ENCODE measurements at places on chromosomes 2 and 18.

GRCh38 chr18:77815666-77816338, 566.2 kb downstream of the GALR1 start:
- DNase-seq, result no peak

DNA sequence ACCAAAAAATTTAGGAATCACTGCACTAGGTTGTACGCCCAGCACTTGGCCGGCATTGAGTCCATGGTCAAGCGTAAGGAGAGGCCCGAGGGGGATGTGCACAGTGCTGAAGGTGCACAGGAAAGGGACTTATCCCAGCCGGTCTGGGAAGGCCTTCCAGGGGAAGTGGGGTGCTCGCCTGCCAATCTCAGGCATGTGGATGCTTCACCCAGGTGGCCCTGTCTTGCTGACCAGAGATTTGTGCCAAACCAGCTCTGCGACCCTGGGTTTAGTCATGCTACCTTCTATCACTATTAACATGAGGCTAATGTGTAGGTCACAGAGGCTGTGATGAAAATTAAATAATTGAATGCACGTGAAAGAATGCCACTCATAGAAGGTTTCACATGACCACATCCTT, 1.7 kb upstream of the ITM2C start:
- DNase-seq, result no peak

- DNase-seq, result no peak
Measured at GRCh38 chr2:239329284-239329971, 71.4 kb downstream of the HDAC4 start.

GRCh38 chr2:218869064-218869463, 9.5 kb downstream of the WNT6 start:
- no peak for DNase-seq

- DNase-seq, result no peak
Measured at GRCh38 chr2:177282181-177282641, 17.7 kb upstream of the NFE2L2 start.

DNA sequence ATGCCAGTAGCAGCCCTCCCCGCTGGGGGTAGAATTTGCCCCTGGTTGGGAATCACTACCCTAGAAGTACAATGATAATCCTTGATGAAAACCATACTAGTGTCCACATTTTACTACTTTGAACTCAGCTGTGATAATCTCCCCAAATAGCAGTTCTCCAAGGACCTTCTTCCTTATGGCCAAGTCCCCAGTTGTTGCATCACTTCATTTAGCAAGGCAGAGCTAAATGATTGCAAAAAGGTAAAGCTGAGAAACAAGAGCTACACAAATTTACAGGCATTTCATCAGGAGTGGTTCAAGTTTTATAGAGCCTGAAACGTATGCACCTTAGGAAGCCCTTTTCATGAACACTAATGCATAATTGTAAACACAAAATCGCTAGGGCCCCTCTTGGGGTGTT, 44.9 kb upstream of the REL start:
- no peak for DNase-seq

DNA sequence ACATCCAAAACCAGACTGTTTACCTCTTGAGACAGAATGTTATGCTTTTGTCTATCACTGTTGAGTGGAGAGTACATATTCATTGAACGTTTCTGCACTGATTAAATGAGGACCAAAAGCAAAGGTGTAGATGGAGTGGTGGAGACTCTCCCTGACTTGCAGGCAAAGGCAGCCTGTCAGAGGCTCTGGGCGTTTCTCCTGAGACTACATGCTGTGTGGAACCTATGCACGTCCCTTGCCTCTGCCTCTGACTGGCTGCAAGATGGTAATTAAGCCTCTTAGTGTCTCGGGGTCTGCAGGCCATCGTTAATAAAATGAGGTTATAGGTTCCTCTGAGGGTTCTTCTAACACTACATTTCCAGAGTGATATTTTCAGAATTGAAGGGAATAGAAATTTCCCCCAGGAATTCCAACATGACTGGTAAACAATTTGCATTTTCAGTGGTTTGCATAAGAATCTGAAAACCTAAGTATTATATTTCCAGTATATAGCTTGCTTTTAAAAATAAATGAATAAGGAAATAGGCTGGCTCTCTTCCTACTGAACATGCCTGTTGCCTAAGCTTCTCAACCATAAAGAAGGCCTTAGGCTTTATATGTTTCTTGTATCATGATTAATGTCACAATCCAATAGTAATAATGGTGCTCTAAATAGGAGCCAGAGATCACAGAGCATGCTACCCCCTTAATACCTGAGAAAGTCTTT, 107.4 kb downstream of the FTCDNL1 start:
- DNase-seq, result no peak

- DNase-seq, result no peak
Measured at GRCh38 chr2:51441786-51442185, 409.9 kb upstream of the NRXN1 start.

GRCh38 chr2:107728586-107728985, 98.1 kb upstream of the RGPD4 start:
- DNase-seq, result no peak

GRCh38 chr18:741931-742512, 29.6 kb upstream of the ENOSF1 start:
- peak; percentile 68 for DNase-seq

DNA sequence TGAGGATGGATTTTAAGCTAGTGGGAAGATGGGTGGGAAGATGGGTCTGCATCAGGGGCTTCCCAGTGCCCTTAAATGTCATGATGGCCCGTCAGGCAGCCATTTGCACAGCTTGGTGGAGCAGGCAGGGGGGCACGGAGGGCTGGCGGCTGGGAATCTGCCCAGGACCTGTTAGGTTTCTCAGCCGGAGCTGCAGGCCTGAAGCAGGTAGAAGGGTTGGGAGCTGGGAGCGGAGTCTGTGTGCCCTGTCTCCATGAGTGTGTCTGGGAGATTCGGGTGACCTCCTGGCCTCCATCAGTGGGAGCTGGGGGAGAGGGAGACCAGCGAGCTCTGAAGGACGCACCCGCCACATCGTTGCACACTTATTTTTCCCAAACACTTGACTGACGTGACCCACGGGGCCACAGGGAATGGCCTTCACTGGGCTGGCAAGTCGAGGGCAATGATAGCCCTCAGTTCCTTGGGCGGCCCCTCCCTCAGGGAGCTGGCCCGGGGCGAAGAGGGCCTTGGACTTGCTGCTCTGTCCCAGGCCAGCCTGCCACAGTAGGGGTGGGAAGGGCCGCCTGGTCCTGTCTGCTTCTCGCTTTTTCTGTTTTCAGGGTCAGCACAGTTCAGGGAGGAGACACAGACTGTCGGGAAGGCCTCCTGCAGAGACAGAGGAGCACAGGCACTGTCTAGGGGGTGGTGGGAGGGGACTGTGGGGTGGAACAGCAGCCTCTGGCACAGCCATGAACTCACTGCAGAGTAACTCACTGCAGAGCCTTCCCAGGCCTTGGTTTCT, 236.8 kb downstream of the ZBTB7C start:
- DNase-seq, result no peak

DNA sequence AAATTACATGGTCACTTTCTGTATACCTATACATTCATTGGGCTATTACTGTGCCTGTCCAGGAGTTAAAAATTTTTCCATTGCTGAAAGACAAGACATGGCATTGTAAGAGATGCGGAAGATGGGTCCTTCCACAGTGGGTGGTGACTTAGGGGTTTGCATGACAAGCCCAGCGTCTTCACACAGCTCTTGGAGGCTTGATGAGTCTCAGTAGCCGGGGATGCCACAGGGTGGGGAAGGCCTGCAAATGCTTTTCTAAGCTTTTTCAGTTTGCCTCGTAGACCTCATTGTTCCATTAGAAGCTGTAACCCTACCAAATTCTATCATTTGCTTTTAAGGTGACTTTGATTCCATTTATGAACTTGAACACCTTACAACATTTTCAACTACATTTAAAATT, 18.1 kb upstream of the MAPRE3 start:
- DNase-seq, result no peak

DNA sequence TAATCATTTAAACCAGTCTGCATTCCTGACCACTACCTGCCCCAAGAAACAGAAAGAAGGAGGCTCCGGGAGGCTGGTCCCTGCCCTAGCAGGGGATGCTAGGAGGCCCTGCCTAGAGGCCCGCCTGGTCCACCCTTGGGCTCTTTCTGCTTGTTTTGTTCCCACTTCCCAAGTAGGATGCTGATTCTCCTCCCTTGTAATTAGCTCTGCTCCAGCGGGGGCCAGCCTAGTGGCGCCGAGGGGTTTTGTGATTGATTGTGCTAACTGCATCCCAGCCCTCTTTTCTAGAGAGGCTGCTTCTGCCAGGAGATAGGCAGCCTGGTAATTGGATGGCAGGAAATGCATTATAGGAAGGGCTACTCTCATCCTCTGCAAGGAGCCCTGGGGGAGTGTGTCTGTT, 220.0 kb downstream of the LOXHD1 start:
- peak; percentile 22 for DNase-seq

GRCh38 chr18:34448662-34449061, 223.9 kb upstream of the NOL4 start:
- no peak for DNase-seq

- DNase-seq, result no peak
Measured at GRCh38 chr2:136254681-136255080, 136.7 kb upstream of the CXCR4 start.

DNA sequence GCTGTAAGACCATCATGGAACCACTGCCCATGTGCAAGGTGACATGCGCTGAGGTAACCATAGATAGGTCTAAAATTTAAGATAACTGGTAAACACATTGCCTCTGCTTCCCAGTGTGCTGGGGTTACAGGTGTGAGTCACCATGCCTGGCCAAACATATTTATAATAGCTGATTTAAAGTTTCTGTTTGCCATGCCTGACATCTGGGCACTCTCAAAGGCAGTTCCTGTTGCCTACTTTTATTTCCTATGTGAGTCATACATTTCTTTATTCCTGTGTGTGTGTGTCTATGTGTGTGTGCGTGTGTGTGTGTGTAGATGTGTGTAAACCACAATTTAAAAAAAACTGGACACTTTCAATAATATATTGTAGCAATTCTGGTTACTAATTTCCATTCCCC, 415.2 kb upstream of the NETO1 start:
- DNase-seq, result no peak

GRCh38 chr2:5685225-5685624, 7.0 kb upstream of the SOX11 start:
- DNase-seq, result no peak

DNA sequence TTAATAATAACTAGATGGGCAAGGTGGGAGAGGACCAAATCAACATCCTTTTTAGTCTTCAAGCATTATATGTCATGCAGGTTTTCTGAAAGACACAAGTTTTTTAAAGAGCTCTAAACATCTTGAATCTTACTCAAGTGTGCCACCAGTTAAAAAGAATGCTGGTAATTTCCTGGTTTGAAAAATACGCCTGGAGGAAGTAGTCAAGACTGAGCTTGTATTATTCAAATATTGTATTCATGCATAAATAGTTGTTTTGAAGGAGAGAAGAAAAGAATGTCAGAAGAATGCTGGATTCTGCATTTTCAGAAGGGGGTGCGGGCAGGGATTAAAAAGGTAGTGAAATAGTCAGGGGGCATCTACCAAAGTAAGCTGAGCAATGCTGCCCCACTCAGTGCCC, 90.7 kb downstream of the WDPCP start:
- DNase-seq, result no peak

- DNase-seq, result no peak
Measured at GRCh38 chr2:215356334-215356947, 44.6 kb downstream of the ATIC start.

DNA sequence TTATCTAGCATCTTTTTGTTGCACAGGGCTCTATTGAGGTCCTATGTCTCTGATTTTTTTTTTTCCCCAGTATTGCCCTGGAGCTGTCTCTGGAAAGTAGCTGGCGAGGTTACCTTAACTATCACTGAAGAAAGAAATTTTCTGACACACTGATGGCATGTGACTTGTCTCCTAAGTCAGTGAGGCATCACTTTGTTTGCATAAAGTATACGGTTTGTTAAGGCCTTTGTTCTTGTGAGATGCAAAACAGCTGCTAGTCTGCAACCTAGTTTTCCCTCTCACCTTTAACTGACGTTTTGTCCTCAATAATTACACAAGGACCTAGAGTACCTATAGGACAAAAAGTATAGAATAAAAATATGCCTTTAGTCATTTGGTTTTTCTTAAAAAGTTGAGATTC, 41.8 kb downstream of the UBXN4 start:
- DNase-seq, result no peak

GRCh38 chr18:2412281-2412680, 159.0 kb downstream of the METTL4 start:
- DNase-seq, result no peak

GRCh38 chr2:222698276-222698675, 26.8 kb downstream of the MOGAT1 start:
- no peak for DNase-seq

- DNase-seq, result no peak
Measured at GRCh38 chr18:77876319-77876865, 626.7 kb downstream of the GALR1 start.

GRCh38 chr2:224520064-224520463, 65.1 kb downstream of the CUL3 start:
- no peak for DNase-seq

- DNase-seq, result no peak
Measured at GRCh38 chr2:202813387-202813786, 58.2 kb downstream of the ICA1L start.
